ENCODE measurements at places on chromosomes 16 and 17. TPM values are rescaled to one million over a fixed set of nuclear protein-coding genes. Genes with fewer than 3 reads are reported as not detected.

GRCh38 chr17:7987112-7987893 is 15.1 kb upstream of the GUCY2D start:
- H3K4me1 ChIP-seq: peaks cover 17% of the 10 kb centered on the region
- H3K27me3 ChIP-seq: no peaks in the 10 kb centered on the region
- peak; percentile 32 for DNase-seq
- H3K4me3 ChIP-seq: no peak overlapping the region
- H3K36me3 ChIP-seq: no peaks in the 10 kb centered on the region
- no peak overlapping the region for H3K27ac ChIP-seq

GRCh38 chr16:16164243-16164642 is 59.1 kb downstream of the ABCC6 start:
- H3K27ac ChIP-seq: no peak overlapping the region
- H3K4me1 ChIP-seq: no peaks in the 10 kb centered on the region
- H3K4me3 ChIP-seq: no peak overlapping the region

GRCh38 chr16:67229906-67230808 is 3.2 kb downstream of the TMEM208 start:
- peaks cover 20% of the 10 kb centered on the region for H3K4me1 ChIP-seq
- H3K27ac ChIP-seq: no peak overlapping the region
- no peaks in the 10 kb centered on the region for H3K27me3 ChIP-seq
- no peak overlapping the region for H3K4me3 ChIP-seq
- no peak for DNase-seq

DNA sequence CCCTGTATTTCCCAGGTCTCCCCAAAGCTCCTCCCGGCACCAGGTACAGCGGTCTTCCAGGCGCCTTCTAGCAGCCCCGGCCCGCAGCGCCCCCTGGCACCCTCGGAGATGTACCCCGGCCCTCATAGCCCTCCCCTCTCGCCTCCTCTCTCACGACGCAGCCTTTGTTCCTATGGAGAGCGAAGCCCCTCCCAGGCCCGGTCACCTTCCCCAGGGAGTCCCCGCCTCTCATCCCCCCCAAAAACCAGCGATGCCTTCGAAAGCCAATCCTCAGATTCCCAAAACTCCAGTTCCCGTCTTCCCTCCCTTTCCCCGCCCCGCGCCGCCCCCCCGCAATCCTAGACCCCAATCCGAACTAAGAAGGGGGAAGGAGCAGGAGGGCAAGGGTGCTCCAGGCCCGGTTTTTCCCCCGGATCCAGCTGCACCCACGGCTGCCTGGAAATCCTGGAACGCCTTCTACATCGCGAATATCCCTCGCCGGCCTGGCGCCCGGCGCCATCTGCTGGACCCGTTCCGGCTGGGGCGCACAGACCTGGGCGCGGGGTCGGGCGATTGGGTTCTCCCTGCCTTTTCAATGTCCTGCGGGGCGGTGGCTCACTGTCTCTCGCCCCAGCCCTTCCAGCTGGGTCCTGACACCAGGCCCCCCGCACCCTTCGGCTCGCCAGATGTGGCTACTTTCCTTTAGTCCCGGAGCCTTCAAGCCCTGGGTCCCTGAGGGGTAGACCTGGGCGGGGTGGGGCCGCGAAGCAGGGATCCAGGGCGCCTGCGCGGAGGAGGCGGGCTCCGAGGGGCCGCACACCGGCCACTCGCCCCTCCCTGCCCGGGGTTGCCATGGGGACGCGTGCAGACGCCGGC is at the start of gene DNAH2:
Gene DNAH2, plus strand, starts transcription at position 844 of the 855 bp plus-strand sequence. CDS start 1,991 bp downstream, outside the sequence.
- H3K4me3 ChIP-seq: peak within 1 kb of the TSS; percentile 65
- no peak within 1 kb of the TSS for H3K27ac ChIP-seq
- peak; percentile 94 for DNase-seq

- H3K4me1 ChIP-seq: peaks cover 3% of the 10 kb centered on the region
- H3K4me3 ChIP-seq: no peak overlapping the region
Measured at GRCh38 chr16:81936209-81937000, 74.9 kb downstream of the SDR42E1 start.

DNA sequence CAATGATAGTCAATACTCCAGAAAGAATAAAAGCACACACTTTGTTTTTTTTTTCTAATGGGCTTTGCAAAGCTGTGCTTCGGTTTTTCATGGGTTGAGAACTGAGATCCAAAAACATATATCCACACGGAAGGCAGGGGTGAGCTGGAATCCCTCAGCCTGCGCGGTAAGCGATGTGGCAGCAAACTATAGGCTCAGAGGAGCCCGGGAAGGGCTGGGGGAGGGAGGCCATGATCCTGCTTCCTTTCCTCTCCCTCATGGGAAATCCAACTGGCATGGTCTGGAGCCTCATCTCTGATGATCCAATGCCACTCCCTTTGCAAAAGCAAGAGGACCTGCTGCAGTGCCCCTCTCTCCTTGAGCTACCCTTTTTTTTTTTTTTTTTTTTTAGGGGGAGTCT is 8.2 kb downstream of the RBFOX3 start:
- DNase-seq: no peak
- H3K4me1 ChIP-seq: no peaks in the 10 kb centered on the region
- peaks cover 18% of the 10 kb centered on the region for H3K27me3 ChIP-seq
- no peaks in the 10 kb centered on the region for H3K36me3 ChIP-seq
- H3K4me3 ChIP-seq: no peak overlapping the region

- H3K4me3 ChIP-seq: no peak overlapping the region
- no peak overlapping the region for H3K27ac ChIP-seq
- H3K4me1 ChIP-seq: no peaks in the 10 kb centered on the region
- no peaks in the 10 kb centered on the region for H3K27me3 ChIP-seq
- peaks cover 77% of the 10 kb centered on the region for H3K36me3 ChIP-seq
Measured at GRCh38 chr17:59688008-59688407, 19.2 kb downstream of the PTRH2 start.

GRCh38 chr16:11914210-11915113 is 1.3 kb downstream of the GSPT1 start:
- no peaks in the 10 kb centered on the region for H3K36me3 ChIP-seq
- H3K4me3 ChIP-seq: peak overlapping the region; percentile 84
- H3K27me3 ChIP-seq: peaks cover 4% of the 10 kb centered on the region
- DNase-seq: peak; percentile 14

GRCh38 chr17:16976725-16977550 is 5.0 kb upstream of the TNFRSF13B start:
- H3K27me3 ChIP-seq: peaks cover 4% of the 10 kb centered on the region
- DNase-seq: no peak
- no peak overlapping the region for H3K4me3 ChIP-seq
- H3K4me1 ChIP-seq: peaks cover 5% of the 10 kb centered on the region
- H3K27ac ChIP-seq: no peak overlapping the region

GRCh38 chr16:69466547-69466946 is 42.1 kb downstream of the CYB5B start:
- H3K27me3 ChIP-seq: no peaks in the 10 kb centered on the region
- H3K4me3 ChIP-seq: no peak overlapping the region
- peaks cover 9% of the 10 kb centered on the region for H3K36me3 ChIP-seq
- peaks cover 10% of the 10 kb centered on the region for H3K4me1 ChIP-seq
- H3K27ac ChIP-seq: no peak overlapping the region

The MT1G gene
- 0.87 TPM for total RNA-seq

The CTRL gene
- 1.2 TPM for total RNA-seq

The TOX3 gene
- 1.9 TPM for total RNA-seq

The LPCAT2 gene
- total RNA-seq: 67.1 TPM

The FKBP10 gene
- 446 TPM for total RNA-seq
